ENCODE measurements at places on chromosomes 2 and 18.
A peak's percentile ranks its signal among the peaks of the same experiment; 100 is the strongest.

DNA sequence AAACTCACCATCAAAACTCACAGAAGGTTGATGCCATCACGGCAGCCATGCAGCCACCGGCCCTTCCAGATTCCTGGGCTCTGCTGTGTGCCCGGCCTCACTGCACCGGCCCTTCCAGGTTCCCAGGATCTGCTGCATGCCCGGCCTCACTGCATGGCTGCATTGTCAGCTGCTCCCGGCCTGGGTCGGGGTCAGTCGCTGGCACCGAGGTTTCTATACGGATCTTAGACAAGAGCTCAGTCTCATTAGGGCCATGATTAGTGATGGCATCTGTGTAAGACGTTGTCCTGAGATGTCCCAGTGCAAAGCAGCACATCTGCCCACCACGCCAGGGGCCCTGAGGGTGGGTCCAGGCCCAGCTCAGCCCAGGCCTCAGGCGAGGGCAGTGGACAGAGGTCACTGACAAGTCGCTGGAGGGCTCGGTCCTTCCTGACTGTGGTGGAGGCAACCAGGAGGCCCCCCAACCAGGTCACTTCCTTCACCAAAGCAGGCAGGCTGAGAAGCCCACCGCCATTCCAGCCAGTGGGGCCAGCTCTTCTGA lies 29.4 kb downstream of the TMEM18 start:
- DNase-seq: no peak

- no peak for DNase-seq
Observed at GRCh38 chr2:215847056-215847455, 166.3 kb downstream of the MREG start.

DNA sequence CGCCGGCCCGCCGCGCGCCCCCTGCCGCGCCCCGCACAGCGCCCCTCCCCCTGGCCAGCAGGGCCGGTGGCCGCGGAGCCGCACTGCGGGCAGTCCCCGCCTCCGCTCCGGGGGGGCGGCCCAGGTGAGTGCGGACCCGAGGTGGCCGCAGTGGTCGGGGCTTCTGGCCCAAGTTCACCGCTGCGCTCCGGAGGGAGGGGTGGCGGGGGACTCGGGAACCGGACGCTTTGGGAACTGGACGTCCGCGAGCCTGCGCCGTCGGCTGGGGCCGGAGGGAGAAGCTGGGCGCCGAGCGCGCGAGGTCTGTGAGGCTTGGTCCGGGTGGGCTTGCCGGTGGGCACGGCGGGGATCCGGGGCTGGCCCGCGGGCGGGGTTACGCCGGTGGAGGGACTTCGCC lies 591 bp upstream of the LDLRAD4 start:
- DNase-seq: no peak

GRCh38 chr2:10043256-10043905 lies at the start of gene KLF11:
KLF11 (plus strand) TSS chr2:10043550; CDS start chr2:10043717, 167 bp downstream.
- peak; percentile 81 for DNase-seq

GRCh38 chr2:128245813-128246212 lies 72.9 kb downstream of the HS6ST1 start:
- no peak for DNase-seq

- no peak for DNase-seq
Observed at GRCh38 chr2:70340075-70340474, 38.2 kb upstream of the FAM136A start.

GRCh38 chr2:103152556-103152955 lies 390.7 kb downstream of the TMEM182 start:
- no peak for DNase-seq

DNA sequence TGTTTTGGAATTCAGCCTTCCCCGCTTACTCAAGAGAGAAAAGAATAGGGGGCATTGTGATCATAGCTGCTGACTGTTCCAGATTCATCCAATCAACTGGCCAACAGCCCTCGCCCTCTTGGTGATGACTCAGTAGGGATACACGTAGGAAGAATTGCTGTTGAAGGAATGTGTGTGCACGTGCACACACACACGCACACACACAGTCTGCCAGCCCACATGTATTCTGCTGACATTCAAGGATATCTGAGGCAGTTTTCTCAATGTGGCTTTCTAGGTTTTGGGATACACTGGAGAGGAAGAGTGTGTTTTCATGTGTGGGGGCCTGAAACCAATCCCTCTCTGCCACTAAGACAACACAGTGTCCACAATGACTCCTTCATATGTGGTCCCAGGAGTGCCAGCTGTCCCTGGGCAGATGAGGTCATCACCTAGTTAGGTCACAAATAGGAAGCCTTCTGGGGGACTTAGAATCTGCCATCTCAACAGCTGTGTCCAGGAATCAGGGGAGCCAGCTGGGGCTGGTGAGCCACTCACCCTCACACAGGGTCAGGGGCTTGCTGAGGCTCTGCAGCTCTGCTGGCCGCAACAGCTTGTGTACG lies 352.6 kb downstream of the SS18 start:
- DNase-seq: no peak

- no peak for DNase-seq
Observed at GRCh38 chr18:69785466-69785865, 162.2 kb downstream of the CD226 start.

- DNase-seq: no peak
Observed at GRCh38 chr2:38039121-38039910, 36.6 kb downstream of the CYP1B1 start.

GRCh38 chr2:227348324-227348723 lies 23.3 kb downstream of the MFF start:
- DNase-seq: no peak

- DNase-seq: no peak
Observed at GRCh38 chr2:232343821-232344220, 34.7 kb upstream of the ALPP start.

DNA sequence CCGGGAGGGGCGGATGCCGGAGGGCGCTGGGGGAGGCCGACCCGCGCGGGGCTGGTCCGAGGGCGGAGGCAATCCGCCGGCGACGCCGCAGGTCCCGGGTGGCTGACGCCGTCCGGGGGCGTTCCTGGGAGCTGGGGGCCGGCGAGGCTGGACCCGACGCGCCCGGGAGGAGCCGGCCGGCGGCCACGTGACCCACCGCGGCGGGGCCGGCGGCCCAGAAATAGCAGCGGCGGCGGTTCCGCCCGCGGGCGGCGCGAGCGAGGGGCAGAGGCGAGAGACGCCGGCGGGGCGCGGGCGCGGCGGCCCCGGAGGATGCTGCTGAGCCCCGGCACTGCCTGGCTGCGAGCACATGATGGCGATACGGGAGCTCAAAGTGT lies at the start of gene RAB31:
TSS of gene RAB31 (plus strand) at position 245 of the 377 bp plus-strand sequence. CDS start at position 350, 105 bp downstream.
- no peak for DNase-seq

GRCh38 chr2:220503431-220503830 lies 876.0 kb downstream of the SLC4A3 start:
- no peak for DNase-seq

- no peak for DNase-seq
Observed at GRCh38 chr18:56306797-56307196, 331.6 kb downstream of the TXNL1 start.

- DNase-seq: no peak
Observed at GRCh38 chr18:37327063-37327577, 238.5 kb downstream of the CELF4 start.

GRCh38 chr18:60664736-60665135 lies 292.2 kb upstream of the MC4R start:
- no peak for DNase-seq

GRCh38 chr2:194938066-194938465 lies 719.0 kb upstream of the SLC39A10 start:
- DNase-seq: no peak

GRCh38 chr2:204850581-204850980 lies 305.3 kb downstream of the PARD3B start:
- no peak for DNase-seq

GRCh38 chr2:235500110-235500760 lies 6.4 kb downstream of the AGAP1 start:
- DNase-seq: no peak
